ENCODE measurements at places on chromosomes 5 and 9.

DNA sequence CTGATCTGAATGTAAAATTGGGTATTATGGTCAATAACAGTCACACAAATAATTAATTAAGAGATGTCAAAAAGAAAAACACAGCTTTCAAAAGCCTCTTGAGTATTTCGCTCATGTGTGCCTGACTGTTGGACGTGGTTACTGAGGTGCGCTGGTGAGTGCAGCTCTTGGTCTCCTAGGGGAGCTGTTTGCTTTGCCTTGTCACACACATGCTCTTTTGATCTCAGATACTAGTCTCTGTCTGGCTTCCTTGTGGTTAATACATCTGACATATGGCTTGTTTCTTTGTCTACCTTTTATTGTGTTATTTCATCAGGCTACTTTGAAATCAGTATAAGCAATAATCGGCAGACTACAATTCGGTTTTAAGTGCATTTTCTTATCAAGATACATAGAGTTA, 51.5 kb downstream of the PCSK1 start:
- DNase-seq: peak; percentile 62

- no peak for DNase-seq
Measured at GRCh38 chr5:66454186-66455078, 141.8 kb upstream of the MAST4 start.

DNA sequence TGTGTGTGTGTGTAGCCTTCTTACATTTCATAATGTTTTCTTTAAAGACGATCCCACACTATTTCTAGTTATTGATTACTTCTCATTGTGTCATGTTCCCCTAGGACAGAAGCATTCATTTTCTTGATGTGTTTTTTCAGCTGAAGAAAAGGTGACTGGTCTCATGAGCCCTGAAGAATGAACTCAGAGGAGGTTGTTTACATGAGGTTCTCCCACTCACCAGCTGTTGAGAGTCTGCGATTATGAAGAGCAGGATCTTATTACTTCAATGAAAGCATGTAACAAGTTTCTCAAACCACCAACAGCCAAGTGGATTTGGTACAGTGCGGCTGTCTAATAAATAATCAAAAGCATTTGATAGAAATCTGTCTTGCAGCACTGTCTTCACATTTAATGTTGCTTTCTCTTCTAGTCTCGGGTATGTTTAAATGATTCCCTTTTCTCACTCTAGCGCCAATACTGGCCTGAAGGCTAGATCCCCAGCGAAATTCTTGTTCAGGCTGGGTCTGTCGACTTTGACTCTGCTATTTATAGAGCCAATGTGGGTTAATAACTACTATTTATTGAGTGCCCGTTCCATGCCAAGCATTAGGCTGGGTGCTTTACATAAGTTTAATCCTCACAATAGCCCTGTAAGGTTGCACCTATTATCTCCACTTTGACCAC, 9.6 kb upstream of the FSD1L start:
- no peak for DNase-seq

GRCh38 chr9:120877276-120878034, 467 bp upstream of the PHF19 start:
- DNase-seq: no peak

DNA sequence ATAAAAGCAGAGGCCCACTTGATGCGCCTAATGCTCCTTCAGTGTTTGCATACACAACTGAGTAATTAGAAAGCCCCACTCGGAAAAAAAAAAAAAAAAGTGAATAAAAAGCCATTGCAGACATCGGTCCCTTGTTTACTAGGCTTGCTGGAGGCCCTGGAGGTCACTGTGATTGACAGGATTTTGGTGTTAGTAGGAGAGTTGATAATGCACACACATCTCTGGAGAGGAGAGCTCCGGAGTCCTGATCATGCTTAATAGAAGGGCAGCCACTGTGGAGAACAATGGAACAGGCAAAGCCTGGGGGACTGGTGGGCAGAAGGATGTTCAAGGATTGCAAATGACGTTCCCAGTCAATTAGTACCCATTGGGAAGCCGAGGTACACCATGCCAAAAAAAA, 152.5 kb downstream of the EFNA5 start:
- DNase-seq: no peak

Measured in NCI-H187 treated with DMSO at 0.1 percent for 48 hours (cell line).